ENCODE measurements at places on chromosomes 12 and 14.

DNA sequence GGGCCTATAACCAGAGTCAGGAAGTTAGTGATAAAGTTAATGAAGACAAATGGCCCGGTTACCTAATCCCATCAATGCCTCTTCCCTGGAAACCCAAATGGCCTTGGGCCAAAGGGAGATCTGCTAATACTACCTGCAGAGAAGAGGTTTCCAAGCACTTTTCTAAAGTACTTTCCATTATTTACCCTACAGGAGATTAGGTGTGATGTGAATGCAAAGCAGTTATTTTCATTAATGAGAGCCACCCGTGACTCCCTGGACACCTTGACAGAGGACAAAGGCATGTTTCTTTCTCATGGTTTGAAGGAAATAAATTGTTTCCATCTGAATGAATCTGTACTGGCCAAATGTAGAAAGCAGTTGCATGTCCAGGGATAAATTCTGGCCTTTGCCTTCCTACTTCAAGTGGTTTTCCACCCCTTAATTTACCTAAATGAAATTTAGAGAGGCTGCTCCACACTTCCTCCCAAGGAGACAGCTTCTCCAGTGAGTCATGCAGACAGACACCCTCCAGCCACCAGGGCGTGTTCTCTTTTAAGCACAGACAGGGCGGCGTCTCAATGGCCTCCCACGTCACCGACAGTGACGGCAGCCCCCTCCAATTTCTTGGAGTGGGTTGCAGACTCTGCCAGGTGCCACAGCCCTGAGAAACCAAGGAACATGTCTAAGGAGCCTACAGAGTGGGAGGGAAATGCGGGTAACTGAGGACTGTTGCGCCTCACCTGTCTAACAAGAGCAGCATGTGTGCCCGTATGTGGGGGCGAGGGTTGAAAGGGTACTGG is 43.9 kb upstream of the GNPNAT1 start:
- no peak for DNase-seq

DNA sequence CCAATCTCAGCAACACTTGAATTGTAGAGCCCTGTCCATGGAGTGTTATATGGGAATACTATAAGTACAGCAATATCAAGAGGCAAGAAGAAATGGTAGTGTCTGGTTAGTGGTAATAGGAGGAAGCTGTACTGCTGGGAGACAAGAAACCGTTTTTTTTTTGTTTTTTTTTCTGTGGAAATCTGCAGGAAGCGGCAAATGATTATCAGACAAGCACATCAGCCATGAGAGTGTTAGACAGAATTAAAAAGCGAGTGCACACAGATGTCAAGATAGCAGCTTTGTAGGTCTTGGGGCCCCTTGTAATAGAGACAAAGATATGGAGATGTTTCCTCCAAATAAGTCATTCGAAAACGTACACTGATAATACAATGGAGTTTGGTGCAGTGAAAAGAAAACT is 6.7 kb downstream of the TESPA1 start:
- DNase-seq: no peak

GRCh38 chr12:45131506-45131905 is 80.6 kb upstream of the DBX2 start:
- no peak for DNase-seq

- no peak for DNase-seq
Measured at GRCh38 chr14:44941591-44941990, 20.2 kb downstream of the KLHL28 start.

DNA sequence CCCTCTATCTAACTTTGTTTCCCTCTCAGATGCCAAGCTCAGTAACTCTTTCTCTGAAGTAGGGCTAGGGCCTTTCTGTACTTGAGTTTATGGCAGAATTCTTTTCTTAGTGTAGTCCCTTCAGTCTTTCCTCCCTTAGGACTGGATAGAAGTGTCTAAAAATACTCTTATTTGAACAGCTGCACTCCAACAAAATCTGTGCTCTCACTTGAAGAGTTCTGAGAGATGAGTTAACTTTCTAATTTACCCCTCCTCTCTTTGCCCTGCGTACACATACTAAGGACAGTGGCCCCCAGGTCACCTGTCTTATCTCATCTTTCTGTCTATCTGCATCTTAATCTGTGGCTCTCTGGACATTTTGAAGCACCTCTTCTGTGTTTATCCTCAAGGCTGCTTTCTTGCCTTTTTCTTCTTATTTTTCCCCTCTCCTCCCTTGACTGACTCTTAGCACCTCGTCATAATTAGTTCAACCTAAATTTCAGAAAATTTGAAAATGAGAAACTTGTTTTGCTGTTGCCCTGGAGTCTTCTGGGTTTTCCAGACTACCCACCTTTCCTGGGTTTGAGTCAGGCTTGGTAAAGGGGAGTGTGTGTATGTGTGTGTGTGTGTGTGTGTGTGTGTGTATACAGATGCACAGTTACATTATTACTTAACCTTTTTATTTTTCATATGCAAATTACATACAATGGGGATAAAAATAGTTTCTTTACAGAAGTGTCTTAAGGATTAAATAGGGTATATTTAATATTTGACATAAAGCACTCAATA is 23.9 kb downstream of the NCKAP1L start:
- no peak for DNase-seq

GRCh38 chr12:13088496-13088895 is 15.0 kb downstream of the GSG1 start:
- no peak for DNase-seq

- no peak for DNase-seq
Measured at GRCh38 chr12:13142747-13143146, 39.3 kb upstream of the GSG1 start.

GRCh38 chr12:6272300-6273204 is 37.9 kb upstream of the PLEKHG6 start:
- no peak for DNase-seq

DNA sequence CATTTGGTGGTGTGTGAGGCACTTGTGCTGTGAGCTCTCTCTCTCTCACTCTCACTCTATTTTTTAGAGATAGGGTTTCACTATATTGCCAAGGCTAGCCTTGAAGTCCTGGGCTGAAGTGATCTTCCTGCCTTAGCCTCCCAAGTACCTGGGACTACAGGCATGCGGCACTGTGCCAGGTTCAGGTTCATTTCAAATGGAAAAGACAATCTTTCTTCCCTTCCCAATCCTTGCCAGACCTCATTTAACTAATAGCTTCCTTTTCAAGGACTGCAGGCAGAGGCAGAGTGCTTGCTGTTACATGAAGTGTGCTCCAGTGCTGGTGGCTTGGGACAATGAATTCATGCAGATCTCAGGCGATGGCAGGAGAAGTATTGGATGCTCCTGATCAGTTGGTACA is 73.2 kb upstream of the BICD1 start:
- no peak for DNase-seq

- DNase-seq: no peak
Measured at GRCh38 chr12:111203446-111203845, 165.4 kb downstream of the PHETA1 start.

Data from activated CD8-positive, alpha-beta memory T cell treated with anti-CD3 and anti-CD28 coated beads, Interleukin-2, amount 50 U/mL, for 4 hours (primary cell).